Heart left ventricle (tissue), 16 donors: ENCODE measurements at places on chromosomes 11 and 22.

DNA sequence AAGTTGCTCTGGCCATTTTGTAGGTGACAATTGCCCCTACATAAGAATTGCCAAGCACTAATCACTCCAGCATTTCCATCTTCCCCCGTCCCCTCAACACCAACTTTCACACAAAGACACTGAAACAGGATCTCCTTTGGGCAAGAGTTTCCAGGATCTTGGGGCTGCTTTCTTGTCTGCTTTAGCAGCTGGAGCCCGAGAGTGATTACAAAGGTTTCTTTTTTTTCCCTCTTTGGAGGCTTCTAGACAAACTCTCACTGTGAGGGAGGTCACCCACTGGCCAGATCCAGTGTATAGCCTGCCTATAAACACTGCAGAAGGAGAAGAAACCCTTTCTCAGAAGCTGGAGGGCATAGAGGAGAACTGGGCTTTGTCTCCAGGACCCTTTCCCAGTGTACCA, 92.5 kb downstream of the APIP start:
- H3K4me3 ChIP-seq: no peak overlapping the region
- H3K27ac ChIP-seq: no peak overlapping the region
- H3K36me3 ChIP-seq: no peaks in the 10 kb centered on the region
- no peaks in the 10 kb centered on the region for H3K4me1 ChIP-seq
- no peaks in the 10 kb centered on the region for H3K27me3 ChIP-seq

DNA sequence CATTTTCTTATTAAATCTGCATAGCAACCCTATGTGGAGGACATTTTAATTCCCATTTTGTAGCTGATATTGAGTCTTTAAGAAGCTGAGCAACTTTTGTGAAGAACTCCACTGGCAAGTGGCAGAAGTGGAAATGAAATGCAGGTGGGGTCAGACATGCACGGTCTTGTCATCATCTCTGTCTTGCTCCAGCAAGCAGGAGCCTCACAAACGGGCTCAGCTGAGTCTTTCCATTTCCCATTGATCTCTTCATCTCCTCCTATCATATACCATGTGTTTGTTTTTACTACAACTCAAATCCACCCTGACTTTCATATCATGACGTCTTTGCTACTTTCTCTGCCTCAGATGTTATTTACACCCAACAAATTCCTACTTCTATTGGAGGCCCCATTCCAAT, 97.9 kb upstream of the TENM4 start:
- no peak overlapping the region for H3K4me3 ChIP-seq
- H3K36me3 ChIP-seq: no peaks in the 10 kb centered on the region
- no peak for DNase-seq

GRCh38 chr11:72720047-72720446, 32.2 kb downstream of the ARAP1 start:
- H3K4me1 ChIP-seq: peaks cover 72% of the 10 kb centered on the region
- peak overlapping the region; percentile 72 for H3K4me3 ChIP-seq
- H3K27me3 ChIP-seq: no peaks in the 10 kb centered on the region
- peaks cover 21% of the 10 kb centered on the region for H3K36me3 ChIP-seq

- peaks cover 10% of the 10 kb centered on the region for H3K4me1 ChIP-seq
- H3K4me3 ChIP-seq: no peak overlapping the region
- H3K27me3 ChIP-seq: no peaks in the 10 kb centered on the region
- H3K36me3 ChIP-seq: peaks cover 14% of the 10 kb centered on the region
- no peak for DNase-seq
Measured at GRCh38 chr11:74826901-74827300, 78.3 kb downstream of the RNF169 start.

GRCh38 chr22:44407171-44407986, 90.7 kb downstream of the RTL6 start:
- no peak overlapping the region for H3K27ac ChIP-seq
- no peaks in the 10 kb centered on the region for H3K27me3 ChIP-seq
- H3K4me3 ChIP-seq: no peak overlapping the region
- no peaks in the 10 kb centered on the region for H3K36me3 ChIP-seq
- peaks cover 21% of the 10 kb centered on the region for H3K4me1 ChIP-seq

DNA sequence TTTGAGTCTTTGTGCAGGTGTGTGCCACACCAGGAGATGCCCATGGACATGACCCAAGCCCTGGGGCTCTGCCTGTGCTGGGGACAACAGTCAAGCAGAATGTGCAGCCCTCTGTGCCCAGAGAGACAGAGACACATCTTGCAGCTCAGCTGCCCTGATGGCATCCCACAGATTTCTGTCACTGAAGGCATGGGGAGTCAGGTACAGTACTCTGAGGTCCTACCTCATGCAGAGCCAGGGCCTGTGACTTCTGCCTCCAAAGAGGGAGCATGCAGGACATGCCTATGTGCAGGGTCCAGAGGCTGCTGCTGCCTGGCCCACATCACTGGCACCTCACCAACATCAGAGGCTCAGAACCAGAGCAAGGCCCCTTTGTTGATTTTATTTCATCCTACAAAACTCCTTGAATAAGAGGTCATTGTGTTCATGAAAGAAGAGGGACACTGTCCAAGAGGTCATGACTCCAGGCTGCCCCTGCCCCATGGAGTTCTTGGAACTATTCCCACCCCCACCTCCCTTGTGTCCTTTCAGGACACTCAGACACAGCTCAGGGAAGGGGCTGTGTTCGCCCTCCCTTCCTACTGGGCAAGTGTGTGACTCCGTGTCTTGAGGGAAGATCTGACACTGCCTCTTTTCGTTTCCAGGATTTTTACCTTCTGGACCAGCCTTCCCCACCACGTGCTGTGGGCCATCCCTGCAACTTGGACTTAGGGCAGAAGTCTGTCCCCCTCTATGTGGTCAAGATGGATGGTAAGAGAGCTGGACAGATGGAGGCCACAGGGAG, 62.3 kb downstream of the BTG4 start:
- H3K27ac ChIP-seq: no peak overlapping the region
- H3K4me3 ChIP-seq: no peak overlapping the region
- no peaks in the 10 kb centered on the region for H3K36me3 ChIP-seq
- H3K4me1 ChIP-seq: peaks cover 11% of the 10 kb centered on the region
